Naive thymus-derived CD4-positive, alpha-beta T cell (primary cell): ENCODE measurements at places on chromosomes 1 and 21. TPM values are rescaled to one million over a fixed set of nuclear protein-coding genes. Genes with fewer than 3 reads are reported as not detected.

DNA sequence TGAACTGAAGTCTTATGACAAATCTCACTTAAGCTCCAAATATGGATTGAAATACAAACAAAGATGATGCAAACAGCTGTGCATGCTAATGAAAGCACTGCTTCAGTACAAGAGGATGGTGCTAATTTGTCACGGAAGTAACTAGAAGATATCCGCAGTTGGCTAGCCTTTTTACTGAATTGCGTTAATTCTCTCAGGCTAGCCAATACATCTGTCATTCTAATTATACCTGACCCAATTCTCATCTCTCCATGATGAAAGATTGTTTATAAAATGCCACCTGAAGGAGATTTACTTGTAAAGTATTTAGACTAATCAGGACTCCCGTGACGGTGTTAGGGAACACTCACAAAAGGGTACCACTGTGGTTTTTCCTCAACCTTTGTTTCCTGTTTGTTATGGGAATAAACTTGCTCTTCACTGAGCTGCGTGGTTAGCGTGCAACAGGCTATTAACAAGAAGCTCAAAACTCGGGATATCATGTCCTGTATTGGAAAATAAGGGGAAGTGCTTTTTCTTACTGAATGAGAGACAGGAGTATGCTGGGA lies 162.5 kb downstream of the APP start:
- H3K27me3 ChIP-seq: no peaks in the 10 kb centered on the region
- no peaks in the 10 kb centered on the region for H3K4me1 ChIP-seq
- H3K36me3 ChIP-seq: no peaks in the 10 kb centered on the region
- H3K27ac ChIP-seq: no peak overlapping the region
- DNase-seq: no peak

Gene C4BPB
- total RNA-seq: 1.3 TPM

Gene UBASH3A
- 69.3 TPM for total RNA-seq

GRCh38 chr1:158035014-158035413 lies 41.6 kb downstream of the KIRREL1 start:
- H3K4me1 ChIP-seq: no peaks in the 10 kb centered on the region
- no peak for DNase-seq
- no peak overlapping the region for H3K4me3 ChIP-seq
- H3K27me3 ChIP-seq: no peaks in the 10 kb centered on the region

DNA sequence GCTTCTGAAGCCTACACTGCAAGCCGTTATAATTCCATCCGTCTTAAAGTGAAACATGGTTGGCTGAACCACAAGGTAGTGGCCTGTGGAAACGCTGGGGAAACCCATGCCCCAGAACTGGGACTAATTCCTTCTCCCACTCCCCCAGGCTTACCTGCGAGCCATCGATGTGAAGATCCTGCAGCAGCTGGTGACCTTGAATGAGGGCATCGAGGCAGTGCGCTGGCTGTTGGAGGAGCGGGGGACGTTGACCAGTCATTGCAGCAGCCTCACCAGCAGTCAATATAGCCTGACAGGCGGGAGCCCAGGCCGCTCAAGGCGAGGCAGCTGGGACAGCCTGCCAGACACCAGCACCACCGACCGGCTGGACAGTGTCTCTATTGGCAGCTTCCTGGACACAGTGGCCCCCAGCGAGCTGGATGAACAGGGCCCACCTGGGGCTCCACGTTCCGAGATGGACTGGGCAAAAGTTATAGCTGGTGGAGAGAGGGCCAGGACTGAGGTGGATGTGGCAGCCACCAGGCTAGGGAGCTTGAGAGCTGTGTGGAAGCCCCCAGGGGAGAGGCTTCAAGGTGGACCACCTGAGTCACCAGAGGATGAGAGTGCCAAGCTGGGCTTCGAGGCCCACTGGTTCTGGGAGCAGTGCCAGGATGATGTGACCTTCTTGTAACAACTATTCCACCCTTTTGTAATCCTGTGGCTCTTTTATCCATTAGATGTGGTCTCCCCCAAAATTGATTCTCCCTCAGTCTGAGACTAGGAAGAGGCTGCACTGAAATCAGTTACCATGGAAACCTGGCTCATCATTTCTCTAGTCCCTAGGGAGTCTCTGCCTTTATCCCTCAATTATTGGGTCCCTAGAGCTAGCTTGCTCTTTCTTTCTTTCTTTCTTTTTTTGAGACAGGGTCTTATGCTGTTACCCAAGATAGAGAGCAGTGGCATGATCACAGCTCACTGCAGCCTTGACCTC lies 16.7 kb downstream of the LURAP1 start:
- no peak overlapping the region for H3K27ac ChIP-seq
- H3K27me3 ChIP-seq: no peaks in the 10 kb centered on the region
- DNase-seq: no peak
- no peak overlapping the region for H3K4me3 ChIP-seq
- H3K36me3 ChIP-seq: no peaks in the 10 kb centered on the region

Gene OR2L8
- total RNA-seq: 0.94 TPM
